Neural progenitor cell (in vitro differentiated cells): ENCODE measurements at places on chromosomes 2 and 18. TPM values are rescaled to one million over a fixed set of nuclear protein-coding genes. Genes with fewer than 3 reads are reported as not detected.

DNA sequence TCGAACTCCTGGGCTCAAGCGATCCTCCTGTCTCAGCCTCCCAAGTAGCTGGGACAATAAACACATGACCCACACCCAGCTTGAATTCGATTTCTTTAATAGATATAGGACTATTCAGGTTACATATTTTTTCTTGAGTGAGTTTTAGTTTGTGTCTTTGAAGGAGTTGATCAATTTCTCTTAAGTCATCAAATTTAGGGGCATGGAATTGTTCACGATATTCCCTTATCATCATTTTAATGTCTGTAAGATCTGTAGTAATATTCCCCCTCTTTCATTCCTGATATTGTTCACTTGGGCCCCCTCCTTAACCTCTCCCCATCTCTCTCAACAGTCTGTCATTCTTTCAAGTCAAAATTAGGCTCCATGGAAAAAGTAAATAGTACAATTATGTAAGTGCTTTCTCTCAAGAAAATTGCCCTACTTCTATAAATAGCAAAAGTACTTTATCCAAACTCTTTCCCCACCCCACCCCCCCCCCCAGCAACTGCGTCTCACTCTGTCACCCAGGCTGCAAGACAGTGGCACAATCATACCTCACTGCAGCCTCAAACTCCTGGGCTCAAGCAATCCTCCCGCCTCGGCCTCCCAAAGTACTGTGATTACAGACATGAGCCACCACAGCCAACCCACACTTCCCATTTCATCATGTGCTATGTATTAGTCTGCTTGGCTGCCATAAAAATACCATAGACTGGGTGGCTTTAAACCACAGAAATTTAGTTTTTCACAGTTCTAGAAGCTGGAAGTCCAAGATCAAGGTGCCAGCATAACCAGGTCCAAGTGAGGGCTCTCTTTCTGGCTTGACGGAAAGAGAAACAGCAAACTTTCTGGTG lies 20.1 kb downstream of the WDR33 start:
- no peak for DNase-seq

SCN7A gene
- total RNA-seq, result 0.81 and 1.0 TPM in 2 replicates

PROKR1 gene
- 1.8 and 2.1 TPM in 2 replicates for total RNA-seq

DNA sequence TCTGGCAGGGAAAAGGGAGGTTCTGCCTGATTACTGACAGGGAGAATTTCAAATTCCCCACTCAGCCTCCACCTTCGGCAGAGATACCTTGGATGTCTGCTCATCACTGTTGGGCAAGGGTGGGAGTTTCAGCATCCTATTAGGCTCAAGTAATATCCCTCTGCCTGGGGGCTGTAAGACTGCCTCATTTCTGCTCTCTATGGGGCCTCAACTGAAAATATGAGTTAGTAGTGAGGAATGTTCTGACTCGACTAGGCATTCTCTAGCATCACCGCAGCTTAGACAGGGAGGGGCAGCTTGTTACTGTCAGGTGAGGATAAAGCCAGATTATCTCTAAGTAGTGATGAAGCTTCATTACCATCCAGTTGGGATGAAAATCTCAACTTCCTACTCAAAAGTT lies 87.7 kb upstream of the LRP1B start:
- no peak for DNase-seq

- DNase-seq, result no peak
These were observed 1.8 kb upstream of the ARID5A start for GRCh38 chr2:96534701-96535181.

MARCHF4 gene
- total RNA-seq, result 0.26 and 0.46 TPM in 2 replicates

GRCh38 chr18:62200121-62200914 lies 13.3 kb downstream of the RELCH start:
- DNase-seq, result no peak
